ENCODE measurements at places on chromosomes 12 and 14.
A peak's percentile ranks its signal among the peaks of the same experiment; 100 is the strongest.

DNA sequence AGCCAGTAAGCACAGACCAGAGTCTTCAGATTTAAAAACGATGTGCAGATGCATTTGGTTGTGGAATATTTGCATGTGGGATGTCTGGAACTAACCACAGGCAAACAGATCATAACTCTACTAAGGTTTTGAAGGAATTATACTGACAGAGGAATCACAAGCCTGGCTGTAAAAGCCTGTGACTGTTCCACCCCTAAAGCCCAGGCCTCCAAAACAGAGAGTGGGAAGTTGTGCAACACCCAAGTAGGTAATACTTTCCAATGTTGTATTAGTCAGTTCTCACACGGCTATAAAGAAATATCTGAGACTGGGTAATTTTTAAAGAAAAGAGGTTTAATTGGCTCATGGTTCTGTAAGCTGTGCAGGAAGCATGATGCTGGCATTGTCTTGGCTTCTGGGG is 68.1 kb upstream of the DCD start:
- DNase-seq: no peak

DNA sequence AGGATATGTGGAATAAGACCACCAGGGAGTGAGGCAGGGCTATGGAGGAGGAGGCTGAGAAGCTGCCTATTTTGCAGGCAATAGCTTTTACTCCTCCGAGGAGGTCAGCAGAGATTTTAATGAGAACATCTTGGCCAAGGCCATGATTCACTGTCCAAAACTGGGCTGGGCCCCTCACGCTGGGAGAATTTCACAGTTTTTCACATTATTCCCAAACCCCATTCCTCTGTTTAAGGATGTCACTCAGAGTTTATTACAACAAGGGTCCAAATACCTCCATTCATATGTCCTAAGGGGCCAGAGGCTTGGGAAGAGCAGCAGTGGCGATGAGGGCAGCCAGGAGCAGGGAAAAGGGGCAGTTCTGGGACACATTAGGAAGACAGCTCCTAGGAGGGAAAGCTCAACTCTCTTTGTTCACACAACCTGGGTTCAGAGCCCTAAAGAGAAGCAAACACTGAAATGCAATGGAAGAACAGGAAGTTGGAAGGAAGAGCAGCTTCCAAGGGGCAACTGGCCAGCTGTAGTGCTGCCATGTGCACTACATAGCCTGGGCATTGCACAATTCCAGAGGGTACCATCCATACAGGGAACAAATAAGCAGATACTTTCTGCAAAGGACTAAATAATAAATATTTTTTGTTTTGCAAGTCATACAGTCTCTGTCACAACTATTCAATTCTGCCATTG is 283.2 kb downstream of the NUAK1 start:
- no peak for DNase-seq

DNA sequence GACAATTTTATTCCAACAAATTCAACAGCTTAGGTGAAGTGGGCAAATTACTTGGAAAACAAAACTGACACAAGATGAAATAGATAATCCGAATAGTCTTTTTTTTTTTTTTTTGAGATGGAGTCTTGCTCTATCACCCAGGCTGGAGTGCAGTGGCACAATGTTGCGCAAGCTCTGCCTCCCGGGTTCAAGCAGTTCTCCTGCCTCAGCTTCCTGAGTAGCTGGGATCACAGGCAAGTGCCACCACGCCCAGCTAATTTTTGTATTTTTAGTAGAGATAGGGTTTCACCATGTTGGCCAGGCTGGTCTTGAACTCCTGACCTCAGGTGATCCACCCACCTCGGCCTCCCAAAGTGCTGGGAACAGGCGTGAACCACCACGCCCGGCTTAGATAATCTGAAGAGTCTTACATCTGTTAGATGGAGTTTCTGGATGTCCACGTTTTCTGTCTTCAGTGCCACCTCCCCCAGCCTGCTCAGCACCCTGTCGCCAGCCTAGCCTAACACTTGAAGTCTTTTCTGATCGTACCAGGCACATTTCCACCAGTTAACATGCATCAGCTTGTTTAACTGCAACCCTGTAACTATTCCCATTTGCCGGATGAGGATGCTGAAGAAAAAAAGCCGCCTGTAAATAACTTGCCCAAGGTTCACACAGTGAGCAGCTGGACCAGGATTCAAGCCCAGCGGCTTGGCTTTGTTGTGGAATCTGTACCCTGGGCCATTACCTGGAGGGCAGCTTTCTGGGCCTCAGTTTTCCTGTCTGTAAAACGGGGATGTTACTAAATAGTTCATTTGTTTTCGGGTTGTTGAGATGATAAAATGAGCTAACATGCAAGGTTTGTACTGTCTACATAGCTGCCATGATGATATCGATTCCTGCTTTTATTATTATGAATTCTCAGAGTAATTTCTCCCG is 26.4 kb downstream of the FBRSL1 start:
- DNase-seq: peak; percentile 35

GRCh38 chr14:20714593-20715250 is 26.2 kb downstream of the ANG start:
- DNase-seq: no peak

- peak; percentile 42 for DNase-seq
These were observed 23.8 kb upstream of the MGST1 start for GRCh38 chr12:16323638-16324037.

- DNase-seq: no peak
These were observed 9.5 kb upstream of the RABGGTA start for GRCh38 chr14:24280797-24281460.

- DNase-seq: peak; percentile 55
These were observed 79.1 kb upstream of the LMO3 start for GRCh38 chr12:16685107-16685506.

DNA sequence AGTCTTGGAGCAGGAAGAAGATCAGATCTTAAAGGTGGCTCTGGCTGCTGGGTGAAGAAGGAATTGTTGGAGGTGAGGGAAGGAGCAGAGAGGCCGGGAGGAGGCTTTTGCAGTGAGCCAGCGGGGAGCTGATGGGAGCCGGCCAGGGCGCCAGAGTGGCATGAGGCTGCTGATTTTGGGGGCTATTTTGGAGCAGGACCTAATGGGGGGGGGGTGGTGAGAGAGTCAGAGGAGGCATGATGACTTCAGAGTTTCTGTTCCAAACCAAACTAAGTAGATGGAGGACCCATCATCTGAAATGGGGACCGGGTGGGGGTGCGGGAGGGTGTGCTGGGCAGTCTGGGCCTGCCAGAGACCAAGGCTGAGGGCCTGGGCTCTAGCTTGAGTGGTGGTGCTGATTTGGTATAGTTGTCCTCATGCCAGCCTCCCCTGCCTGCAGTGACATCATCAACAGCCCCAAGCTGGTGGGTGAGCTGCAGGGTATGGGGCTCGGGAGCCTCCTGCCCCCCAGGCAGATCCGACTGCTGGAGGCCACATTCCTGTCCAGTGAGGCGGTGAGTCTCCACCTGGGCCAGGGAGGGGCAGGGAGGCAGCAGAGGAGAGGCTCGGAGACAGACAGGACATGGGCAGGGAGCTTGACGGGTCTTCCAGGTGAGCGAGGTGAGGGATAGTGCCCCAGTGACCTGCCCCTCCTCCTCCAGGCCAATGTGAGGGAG is 6.2 kb downstream of the TNFAIP2 start:
- DNase-seq: no peak

DNA sequence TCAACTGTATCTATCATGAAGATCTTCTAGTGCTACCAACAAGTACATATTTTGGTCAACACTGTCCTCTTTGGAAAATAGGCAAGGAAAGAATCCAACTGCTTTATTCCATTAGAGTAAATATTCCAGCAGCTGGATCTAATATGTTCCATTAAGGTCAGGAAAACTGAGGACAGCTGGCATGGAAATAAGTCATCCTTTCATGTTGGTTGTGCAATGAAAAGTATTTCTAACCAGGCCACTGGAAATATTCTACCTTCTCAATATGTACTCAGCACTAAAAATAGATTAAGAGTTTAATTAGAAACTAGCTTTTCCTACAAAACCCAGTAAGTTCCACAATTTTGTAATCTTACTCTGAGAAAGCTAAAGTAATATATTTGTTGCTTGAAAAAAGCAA is 19.6 kb downstream of the HIGD1C start:
- no peak for DNase-seq

GRCh38 chr12:18250313-18250916 is 10.9 kb upstream of the PIK3C2G start:
- DNase-seq: peak; percentile 94

Measured in DMS53 (cell line).